ENCODE measurements at places on chromosomes 4 and X.

- no peak for DNase-seq
Measured at GRCh38 chr4:69848028-69848427, 11.9 kb downstream of the SULT1E1 start.

GRCh38 chr4:121796283-121796682 is 4.8 kb upstream of the EXOSC9 start:
- DNase-seq, result no peak

DNA sequence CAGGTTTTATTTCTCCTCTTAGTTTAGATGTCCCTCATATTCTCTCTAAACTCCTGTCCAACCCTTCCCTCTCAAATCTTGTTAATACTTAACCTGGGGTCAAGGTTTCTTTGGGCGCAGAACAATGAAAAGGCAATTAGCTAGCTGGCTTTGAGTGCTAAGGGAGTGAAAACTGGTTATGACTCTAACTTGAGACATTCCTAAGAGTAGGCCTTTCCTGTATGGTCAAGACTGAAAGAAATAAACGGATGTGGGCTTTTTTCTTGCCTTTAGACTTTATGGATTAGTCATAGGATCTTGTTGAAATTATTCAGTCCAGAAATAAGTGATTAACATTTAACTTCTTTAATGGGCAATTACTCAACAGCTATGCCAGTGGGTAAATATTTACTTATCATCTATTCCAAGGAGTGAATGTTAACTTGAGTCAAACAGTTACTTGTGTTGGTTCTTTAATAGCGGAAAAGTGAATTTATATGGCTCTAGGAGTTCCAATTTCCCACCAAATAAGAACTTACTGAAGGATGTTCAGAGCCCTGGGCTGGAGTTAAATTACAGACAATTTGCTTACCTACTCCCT is 141.7 kb upstream of the SCML1 start:
- DNase-seq, result no peak

GRCh38 chrX:65607070-65607742 is 60.2 kb upstream of the MSN start:
- DNase-seq, result no peak

DNA sequence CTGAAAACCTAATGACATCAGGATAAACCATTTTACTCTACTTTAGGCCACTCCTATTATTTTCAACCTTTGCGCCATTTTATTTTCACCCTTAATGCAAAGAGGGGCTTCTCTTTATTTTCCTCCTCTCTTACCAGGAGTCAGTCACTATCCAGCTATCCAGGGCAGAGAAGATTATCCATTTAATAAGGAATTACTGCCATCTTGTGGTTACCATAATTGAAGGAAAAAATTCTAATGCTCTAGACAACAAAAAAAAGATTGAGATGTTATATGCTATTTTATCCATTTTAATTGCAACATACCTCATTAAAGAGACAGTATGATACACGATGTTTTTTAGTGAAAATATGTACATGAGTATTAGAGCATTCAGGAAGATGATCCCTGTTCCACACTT is 514.5 kb upstream of the FAM241A start:
- DNase-seq, result peak; percentile 12

DNA sequence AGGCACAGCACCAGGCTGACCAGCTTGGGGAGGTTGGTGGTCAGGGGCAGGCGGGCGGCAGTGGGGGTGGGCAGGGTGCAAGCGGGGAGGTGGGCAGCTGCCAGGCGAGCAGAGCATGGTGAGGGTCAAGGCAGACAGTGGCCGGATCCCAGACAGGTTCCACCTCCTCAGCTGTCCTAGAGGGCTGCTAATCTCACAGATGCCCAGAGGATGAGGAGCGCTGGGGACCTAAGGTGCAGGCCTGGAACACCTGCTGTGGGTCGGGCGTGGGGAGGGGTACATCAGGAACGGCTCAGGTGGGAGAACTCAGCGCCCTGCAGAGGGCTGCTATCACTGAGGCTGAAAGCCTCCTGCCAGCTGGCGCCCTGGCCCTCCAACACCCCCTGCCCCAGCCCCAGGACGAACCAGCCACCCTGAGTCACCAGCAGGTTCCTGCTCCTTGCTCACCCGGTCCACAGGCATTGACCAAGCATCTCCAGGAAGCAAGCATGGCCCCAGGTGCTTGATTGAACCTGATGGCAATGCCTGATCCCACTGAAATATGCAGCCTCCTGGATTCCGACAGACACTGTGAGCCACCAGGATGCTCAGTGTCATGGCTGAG is 28.4 kb upstream of the C4orf50 start:
- DNase-seq, result no peak

All from AG08396 (cell line).